ENCODE measurements at places on chromosomes 5 and 9.

DNA sequence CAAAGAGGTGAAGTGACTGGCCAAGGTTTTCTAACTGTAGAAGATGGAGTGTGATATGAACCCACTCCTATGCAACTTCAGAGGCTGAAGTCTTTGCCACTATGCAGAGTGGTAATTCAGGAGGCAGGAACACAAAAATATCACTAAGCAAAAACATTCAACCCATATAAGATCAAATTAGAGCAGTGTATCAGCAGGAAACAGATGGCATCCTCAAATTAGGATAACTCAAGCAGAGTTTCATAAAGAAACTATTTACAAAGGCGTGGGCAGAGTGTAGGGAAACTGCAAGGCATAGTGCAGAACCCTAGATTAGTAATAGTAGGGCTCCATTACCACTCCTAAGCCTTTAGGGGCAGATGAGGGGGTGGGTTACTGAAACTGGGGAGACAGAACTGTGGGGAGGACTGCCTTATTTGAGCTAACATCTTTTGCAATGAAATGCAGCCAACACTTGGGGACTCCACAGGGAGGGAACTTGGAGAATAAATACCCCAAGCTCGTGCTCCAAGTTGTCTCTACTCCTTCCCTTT, 72.2 kb downstream of the PTTG1 start:
- no peak for DNase-seq

- DNase-seq, result no peak
Measured at GRCh38 chr9:20224756-20225155, 397.5 kb downstream of the MLLT3 start.

DNA sequence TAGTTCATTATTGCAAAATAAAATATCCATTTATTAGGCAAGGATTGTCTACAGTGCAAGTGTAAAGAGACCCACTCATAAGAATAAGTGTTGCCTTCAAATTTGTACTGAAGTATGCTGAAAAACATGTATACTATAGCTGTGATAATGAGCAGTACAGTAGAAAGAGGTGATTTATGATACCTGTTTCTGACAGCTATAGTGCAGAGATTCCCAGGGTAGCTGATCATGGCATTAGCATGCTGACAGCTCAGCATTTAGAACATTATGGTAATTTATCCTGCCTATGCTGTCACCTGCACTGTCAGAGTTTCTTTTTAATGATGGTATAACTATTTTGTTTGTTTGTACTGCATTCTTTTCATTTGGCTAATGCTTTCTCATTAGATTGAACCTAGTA, 177.6 kb upstream of the TLX3 start:
- DNase-seq, result no peak

- no peak for DNase-seq
Measured at GRCh38 chr9:114156657-114157421, 1.5 kb downstream of the COL27A1 start.

DNA sequence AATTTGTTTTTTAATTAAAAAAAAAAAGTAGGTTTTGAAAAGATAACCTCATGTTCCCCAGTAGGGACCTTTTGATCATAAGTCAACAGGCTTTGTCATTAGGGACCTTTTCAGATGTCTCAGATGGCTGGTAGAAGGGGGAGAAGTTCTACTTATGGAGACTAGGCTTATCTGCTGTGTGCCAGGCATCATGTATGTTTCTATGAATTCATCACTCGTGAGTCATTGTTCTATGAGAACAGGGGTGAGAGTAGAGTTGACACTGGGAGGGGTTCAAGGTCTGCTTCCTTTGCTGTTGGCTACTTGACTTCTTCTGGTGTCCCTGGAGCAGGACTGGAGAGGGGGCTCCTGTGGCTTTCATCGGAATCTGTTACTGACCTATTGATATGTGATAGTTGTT, 138.8 kb downstream of the KDM4C start:
- DNase-seq, result no peak

GRCh38 chr5:50710838-50711237, 44.4 kb downstream of the PARP8 start:
- DNase-seq, result no peak

GRCh38 chr9:115627511-115627910, 509.6 kb upstream of the TNC start:
- DNase-seq, result no peak

GRCh38 chr5:144125163-144125726, 45.2 kb downstream of the YIPF5 start:
- DNase-seq, result no peak

GRCh38 chr9:24516463-24516862, 29.2 kb downstream of the IZUMO3 start:
- no peak for DNase-seq

- no peak for DNase-seq
Measured at GRCh38 chr5:33888587-33888986, 3.2 kb downstream of the ADAMTS12 start.

GRCh38 chr5:56053363-56053762, 58.6 kb upstream of the IL6ST start:
- DNase-seq, result no peak

GRCh38 chr5:57041570-57041969, 89.6 kb upstream of the MIER3 start:
- no peak for DNase-seq

DNA sequence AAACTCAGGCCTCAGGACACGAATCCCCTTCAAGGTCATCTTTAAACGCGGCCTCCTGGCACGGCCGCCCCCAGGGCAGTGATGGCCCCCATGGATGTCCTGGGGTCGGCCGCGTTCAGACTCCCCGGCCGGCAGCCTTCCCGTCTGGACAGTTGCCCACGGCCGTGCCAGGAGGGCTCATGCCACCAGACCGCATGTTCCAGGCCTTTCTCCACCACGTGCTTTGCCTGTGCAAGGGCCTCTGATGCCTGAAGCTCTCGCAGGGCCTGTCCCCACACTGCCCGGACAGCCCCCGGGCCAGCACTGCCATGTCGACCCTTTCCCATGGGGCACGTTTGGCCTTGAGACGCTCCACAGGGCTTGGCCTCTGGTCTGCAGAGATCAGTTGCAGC, 34.6 kb downstream of the SLC9A3 start:
- no peak for DNase-seq

- no peak for DNase-seq
Measured at GRCh38 chr9:133569891-133570690, 35.6 kb downstream of the ADAMTSL2 start.

- DNase-seq, result no peak
Measured at GRCh38 chr9:93126151-93126781, 7.8 kb downstream of the NINJ1 start.

DNA sequence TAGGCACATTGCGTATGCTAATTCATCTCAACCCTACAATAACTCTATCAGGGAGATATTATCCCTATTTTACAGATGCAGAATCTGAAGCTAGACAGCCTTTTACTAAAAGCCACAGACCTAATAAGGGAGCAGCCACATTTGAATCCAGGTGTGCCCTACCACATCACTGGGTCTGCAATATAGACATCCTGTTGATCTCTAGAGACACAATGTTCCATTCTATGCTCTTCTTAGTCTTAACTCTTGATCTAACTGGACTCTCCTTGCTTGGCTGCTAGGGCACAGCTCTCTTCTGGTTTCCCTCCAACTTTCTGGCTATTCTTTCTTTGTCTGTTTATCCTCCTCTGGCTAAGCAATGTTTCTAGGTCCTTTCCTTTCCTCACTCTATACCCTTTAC, 1.4 kb upstream of the SPATA6L start:
- DNase-seq, result peak; percentile 49

- DNase-seq, result no peak
Measured at GRCh38 chr5:7425830-7426229, 29.9 kb downstream of the ADCY2 start.

GRCh38 chr9:89501311-89501898, 3.5 kb upstream of the SEMA4D start:
- no peak for DNase-seq

DNA sequence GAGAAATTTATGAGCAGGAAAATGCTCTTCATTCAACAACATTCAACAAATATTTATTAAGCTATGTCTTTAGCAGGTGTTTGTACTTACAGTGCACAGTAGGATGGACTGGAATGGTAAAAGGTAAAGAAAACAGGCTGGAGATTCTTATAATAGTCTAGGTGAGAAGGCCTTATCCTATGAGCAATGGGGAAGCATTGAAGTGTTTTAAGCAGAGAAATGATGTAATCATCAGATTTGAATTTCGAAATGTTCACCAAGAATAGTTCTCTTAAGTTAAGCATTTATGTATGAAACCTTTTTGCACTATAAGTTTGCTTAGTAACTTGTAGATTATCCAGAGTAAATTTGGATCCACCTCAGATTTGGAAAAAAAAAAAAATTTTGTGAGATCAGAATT, 209.3 kb downstream of the NR3C1 start:
- no peak for DNase-seq

- DNase-seq, result no peak
Measured at GRCh38 chr5:168006456-168007130, 284.9 kb upstream of the WWC1 start.

- DNase-seq, result no peak
Measured at GRCh38 chr5:102080288-102080687, 215.8 kb downstream of the SLCO4C1 start.

GRCh38 chr9:17750269-17750668, 171.4 kb downstream of the SH3GL2 start:
- DNase-seq, result no peak

- DNase-seq, result peak; percentile 85
Measured at GRCh38 chr5:132102101-132102701, 28.6 kb downstream of the CSF2 start.

- no peak for DNase-seq
Measured at GRCh38 chr9:105393576-105394344, 54.1 kb upstream of the FSD1L start.

DNA sequence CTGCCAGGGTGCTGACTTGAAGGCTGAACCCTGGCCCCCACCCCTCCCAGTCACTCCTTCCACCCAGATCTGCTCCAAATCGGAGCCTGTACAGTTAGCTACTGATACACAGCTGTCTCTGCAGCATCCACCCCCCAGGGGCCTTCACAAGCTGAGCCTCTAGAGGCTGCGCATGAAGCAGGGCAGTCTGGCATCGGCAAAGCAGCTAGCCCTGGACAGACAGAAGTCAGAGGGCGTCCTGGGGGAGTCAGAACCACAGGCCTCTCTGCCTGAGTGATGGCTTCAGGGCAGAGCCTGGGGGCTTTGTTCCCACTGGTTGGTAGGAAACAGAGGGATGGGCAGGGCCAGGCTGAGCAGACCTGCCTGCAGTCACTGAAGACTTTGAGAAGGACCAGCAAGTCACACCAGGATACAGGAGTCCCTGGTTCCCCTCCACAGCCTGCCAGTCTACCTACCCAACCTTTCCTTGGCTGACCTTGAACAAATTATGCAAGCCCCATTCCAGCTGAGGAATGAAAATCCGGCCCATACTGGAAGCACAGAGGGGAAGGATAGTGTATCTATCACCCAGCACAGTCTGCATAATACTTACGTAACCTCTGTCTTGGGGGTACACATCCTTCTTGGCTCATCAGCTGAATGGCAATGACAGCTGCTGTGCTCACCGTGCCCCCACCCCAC, 8.8 kb downstream of the VDAC1 start:
- DNase-seq, result no peak

DNA sequence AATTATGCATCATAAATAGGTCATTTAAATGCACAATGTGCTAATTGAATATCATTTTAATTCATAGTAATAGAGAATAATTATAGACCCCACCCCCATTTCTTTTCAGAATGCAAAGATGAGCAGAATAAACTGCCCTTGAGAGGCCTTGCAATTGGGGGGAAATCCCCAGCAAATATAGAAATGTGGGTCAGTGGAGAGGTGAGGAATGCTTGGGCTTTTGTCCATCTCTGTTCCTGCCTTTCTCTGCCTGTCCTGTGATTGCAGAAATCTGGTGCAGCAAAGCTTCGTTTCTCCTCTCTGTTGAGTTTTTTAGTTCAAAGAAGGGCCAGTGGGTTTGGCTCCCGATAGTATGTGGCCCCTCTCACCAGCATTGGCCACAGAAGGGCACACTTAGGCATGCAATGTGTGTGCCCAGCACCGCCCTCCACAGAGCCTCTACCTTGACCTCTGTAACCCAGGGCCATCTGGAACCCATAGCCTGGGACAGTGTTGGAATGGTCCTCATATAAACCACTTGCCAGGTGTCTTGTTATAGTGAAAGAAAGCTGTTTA, 164.2 kb downstream of the SEMA6A start:
- DNase-seq, result no peak

DNA sequence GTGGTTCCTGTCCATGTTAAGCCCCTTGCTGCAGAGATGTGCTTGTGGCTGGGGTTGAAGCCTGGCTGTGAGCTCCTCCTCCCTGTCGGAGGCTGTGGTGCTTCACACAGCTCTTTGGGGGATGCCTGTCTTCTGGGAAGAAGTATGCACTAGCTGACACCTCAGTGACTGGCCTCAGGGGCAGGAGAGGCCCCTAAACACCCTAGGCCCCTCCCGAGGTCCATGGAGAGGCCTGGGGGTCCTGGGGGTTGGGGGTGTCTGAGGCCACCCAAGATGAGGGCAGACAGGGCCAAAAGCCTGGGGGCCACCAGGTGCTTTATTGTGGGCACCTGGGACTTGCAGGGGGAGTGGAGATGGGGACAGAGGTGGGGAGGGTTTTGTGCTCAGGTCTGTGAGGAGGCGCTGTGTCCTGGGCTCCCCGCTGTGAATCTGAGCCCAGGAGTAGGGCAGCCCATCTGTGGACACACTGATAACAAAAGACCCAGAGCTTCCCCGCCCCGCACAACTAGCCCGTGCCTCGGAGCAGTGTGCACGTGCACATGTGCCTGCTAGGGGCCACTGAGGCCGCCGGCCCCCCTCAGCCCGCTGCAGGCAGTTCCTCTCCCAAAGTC, 92.0 kb downstream of the PHF2 start:
- DNase-seq, result no peak

DNA sequence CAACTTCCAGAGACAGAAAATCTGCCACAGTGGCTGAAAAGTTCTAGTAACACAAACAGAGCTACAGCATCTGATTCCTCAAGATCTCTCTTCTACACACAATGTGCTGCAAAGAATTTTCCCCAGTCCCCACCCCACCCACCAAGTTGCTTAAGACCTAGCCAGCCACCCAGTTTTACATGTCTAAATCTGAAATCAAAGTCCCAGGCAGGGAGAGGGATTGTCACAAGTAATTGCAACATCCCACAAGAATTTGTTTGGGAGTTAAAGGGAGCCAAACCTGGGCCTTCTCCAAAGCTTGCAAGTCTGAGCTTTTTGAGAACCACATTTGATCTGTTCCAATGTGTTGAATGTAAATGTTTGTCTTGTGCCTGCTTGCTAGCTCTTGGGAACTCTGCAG, 15.5 kb downstream of the IGIP start:
- no peak for DNase-seq

- DNase-seq, result no peak
Measured at GRCh38 chr9:104900871-104901270, 27.1 kb downstream of the ABCA1 start.

GRCh38 chr5:170178814-170179213, 54.0 kb upstream of the C5orf58 start:
- DNase-seq, result no peak

- no peak for DNase-seq
Measured at GRCh38 chr5:103587185-103587748, 24.7 kb upstream of the NUDT12 start.

- no peak for DNase-seq
Measured at GRCh38 chr5:68273717-68274409, 58.3 kb downstream of the PIK3R1 start.

- no peak for DNase-seq
Measured at GRCh38 chr9:89048616-89049015, 57.3 kb downstream of the S1PR3 start.

- no peak for DNase-seq
Measured at GRCh38 chr5:52783226-52783959, 4.3 kb upstream of the ITGA1 start.
